ENCODE measurements at places on chromosomes 12 and 14.

- DNase-seq = no peak
Observed at GRCh38 chr14:81582420-81582819, 48.8 kb upstream of the SEL1L start.

DNA sequence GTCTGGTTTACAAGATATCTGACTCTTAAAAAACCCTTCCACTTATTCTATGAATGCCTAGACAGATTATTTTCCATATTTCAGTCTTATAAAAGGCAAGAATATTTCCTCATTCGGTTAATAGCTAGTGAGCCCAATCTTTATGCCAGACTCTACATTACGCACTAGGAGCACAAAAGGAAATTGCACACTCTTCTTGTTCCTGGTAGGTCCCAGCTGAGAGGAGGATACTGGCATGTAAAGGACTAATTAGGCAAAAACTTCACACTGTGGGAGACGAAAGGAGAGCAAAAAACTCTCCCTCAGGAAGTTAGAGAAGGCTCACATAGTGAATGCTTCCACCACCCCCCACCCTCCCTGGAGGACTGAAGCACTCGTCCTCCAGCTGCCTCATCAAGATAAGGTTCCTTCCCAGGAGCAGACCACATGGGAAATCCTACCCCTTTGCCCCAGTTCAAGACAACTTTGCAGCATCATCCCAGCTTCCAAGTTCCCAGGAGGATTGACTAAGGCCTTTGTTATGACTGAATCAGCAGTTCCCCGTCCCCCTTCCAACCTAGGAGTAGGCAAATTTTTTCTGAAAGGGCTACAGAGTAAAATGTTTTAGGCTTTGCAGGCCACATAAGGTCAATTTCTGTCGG, 14.5 kb downstream of the CAPZA3 start:
- no peak for DNase-seq

- peak; percentile 63 for DNase-seq
Observed at GRCh38 chr12:76183459-76184186, 99.1 kb upstream of the NAP1L1 start.

DNA sequence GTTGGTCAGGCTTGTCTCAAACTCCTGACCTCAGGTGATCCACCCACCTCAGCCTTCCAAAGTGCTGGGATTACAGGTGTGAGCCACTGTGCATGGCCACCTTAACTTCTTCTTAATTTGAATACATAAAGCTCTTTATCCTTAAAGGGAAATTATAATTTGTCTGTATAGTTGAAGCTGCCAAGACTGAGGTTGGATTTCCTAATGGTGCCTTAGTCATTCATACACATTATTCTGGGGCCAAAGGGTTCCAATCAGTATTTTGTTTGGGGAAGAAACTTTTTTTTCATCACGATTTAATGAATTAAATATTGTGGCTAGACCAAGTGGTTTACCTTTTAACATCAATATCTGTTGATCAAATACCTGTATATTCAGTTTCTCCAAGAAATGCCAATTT, 135.9 kb downstream of the SYT1 start:
- no peak for DNase-seq

DNA sequence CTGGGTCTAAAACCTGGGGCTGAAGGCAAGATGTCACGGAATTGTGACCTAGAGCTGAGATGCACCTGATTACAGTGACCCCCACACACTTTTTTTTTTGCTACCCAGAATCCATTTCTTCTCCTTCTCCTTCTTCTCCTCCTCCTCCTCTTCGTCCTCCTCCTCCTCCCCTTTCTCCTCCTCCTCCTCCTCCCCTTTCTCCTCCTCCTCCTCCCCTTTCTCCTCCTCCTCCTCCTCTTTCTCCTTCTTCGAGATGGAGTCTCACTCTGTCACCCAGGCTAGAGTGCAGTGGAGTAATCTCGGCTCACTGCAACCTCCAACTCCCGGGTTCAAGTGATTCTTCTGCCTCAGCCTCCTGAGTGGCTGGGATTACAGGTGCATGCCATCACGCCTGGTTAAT, 19.4 kb upstream of the FLVCR2 start:
- DNase-seq = no peak

DNA sequence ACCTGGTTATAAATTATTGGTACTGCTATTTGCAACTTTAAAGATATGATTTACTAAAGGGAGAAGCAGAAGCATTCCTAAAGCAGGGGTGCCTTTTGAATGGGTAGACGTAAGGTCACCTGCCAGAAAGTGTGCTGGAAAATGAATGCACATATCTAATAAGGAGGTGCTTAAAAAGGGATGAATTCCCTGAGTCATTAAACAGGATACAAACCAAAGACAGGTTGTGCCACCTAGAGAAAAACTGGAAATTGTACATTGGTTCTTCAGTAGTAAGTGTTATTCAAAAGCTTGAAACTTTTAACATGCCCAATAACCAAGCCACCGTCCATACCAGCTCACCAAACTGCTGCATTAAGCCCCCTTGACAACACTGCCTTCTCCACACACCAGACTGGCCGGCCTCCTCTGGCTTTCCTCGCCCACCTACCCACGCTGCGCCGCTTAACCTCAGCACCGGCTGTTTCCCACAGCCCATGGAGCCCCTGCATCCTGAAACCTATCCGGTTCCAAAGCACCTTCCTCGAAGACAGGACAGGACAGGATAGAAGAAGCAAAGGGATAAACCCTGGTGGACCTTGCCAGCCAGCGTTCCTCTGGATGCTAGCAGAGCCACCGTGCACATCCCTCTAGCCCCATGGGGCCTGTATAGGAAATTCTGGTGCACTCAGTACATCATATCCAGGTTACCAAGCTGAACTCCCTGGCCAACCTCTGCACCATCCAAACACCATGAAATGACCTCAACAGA, 201.5 kb upstream of the CAND1 start:
- peak; percentile 5 for DNase-seq

DNA sequence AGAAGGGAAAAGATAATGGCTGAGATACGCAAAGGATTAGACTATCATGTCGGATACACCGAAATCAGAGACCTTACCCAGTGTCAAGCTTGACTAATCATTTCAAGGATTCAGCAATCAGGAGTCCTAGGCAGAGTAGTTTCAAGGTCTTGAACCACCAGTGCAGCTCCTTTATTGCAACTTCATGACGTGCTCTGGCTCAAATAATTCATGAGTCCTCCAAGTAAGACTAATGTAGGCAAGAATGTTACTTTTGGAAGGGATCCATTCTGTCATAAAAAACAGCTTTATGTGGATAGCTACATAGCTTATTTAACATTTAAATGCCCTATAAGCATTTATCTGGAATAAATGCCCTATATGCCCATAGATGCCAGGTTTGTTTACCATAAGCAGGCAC, 123.2 kb downstream of the LMO3 start:
- no peak for DNase-seq

DNA sequence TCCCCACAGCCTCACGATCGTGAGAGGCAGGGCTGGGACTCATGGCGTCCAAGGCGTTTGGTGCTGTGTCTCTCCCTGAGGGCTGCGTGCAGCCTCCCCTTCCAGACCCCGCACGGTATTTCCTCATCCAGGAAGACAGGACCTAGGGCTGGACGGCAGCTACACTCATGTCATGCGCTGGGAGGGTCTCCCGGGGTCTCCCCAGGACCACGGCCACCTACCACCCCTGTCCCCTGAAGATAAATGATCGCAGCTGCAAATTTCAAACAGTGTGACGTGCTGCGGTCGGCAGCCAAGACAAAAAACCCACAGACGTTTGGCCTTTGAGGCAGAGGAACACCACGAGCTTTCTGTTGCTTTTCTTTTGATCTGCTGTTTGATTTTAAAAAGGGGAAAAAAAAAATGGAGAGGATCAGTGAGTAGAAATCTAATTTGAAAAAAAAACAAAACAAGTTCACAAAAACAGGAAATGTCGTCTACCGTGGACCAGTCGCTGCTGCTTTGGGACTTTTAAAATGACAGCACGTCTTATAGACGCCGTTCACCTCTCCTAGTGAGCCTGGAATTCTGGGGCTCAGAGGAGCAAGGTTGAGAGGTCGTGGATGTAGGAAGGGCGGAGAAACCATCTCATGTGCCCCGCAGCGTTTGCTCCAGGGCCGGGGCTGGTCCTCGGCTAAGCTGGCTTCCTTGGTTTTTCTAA, 237.6 kb downstream of the SLC41A2 start:
- peak; percentile 69 for DNase-seq

GRCh38 chr14:89673512-89674225, 256.6 kb upstream of the FOXN3 start:
- DNase-seq = no peak

- no peak for DNase-seq
Observed at GRCh38 chr14:42734041-42734440, 1127.4 kb downstream of the LRFN5 start.

- DNase-seq = no peak
Observed at GRCh38 chr14:70827347-70827746, 18.0 kb upstream of the MAP3K9 start.

- no peak for DNase-seq
Observed at GRCh38 chr14:98466807-98467206, 805.2 kb downstream of the BCL11B start.

- DNase-seq = no peak
Observed at GRCh38 chr12:53617700-53618099, 8.5 kb downstream of the ATF7 start.

DNA sequence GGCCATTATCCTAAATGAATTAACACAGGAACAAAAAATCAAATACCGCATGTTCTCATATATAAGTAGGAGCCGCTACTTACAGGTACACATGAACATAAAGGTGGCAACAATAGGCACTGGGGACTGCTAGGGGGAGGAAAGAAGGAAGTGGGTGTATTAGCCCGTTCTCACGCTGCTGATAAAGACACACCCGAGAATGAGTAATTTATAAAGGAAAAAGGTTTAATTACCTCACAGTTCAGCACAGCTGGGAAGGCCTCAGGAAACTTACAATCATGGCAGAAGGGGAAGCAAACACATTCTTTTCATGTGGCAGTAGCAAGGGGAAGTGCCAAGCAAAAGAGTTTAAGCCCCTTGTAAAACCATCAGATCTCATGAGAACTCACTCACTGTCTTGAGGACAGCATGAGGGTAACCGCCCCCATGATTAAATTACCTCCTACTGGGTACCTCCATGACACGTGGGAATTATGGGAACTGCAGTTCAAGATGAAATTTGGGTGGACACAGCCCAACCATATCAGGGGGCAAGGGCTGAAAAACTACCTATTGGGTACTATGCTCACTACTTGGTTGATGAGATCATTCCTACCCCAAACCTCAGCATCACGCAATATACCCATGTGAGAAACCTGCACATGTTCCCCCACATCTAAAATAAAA, 16.4 kb upstream of the MIA2 start:
- DNase-seq = no peak

- DNase-seq = peak; percentile 59
Observed at GRCh38 chr14:34875031-34875922, at the start of gene BAZ1A. TSS of gene BAZ1A (minus strand) at chr14:34875360. CDS start at chr14:34874604, 756 bp downstream.

DNA sequence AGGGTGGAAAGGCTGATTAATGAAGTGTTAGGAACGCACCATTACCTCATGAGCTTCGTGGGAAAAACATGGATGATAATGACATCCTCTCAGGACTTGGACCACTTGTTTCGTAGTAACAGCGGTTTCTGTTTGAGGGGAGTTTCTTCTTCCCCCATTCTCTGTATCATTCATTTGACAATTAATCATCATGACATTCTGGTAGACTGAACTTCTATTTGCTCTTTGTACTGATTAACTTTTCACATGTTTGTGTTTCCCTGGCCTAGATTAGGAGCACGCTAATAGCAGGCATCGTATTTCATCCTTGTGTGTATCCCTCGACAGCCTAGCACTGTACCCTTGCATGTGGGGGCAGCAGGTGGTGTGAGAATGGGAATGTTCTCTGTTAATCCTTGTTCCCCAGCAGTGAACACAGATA, 8.0 kb downstream of the LRRC74A start:
- no peak for DNase-seq

GRCh38 chr12:89574736-89575208, 48.9 kb upstream of the POC1B start:
- no peak for DNase-seq

DNA sequence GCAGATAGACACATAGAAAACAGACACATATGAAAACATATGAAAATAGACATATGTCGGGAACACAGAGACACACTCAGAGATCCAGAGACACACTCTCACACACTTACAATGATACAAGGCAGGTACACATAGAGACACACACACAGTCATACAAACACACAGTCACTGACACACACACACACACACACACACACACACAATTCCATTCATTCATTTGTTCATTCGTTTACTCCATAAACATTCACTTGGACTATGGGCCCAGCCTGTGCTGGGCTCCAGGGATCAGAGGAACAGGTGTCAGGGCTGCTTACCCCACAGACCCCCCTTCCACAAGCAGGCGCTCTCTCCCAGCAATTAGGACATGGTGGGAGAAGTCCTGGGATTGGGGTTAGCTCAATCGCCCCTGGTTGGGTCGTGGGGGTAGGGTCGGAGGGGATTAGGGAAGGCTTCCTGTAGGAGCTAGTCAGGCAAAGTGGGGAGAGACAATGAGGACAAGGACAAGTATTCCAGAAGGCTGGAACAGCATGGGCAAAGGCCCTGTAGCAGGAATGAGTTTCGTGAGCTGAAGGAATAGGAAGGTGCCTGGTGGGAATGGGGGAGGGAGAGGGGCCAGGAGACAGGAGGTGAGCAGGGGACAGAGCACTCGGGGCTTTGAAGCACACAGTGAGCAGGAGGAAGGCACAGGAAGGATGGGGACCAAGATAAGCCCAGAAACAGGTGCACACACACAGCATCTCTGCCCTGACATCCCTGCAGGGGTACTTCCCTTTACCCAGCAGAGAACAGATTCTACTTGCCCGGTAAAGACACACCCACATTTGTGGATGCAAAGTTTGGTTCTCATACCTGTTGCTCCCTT, 6.5 kb downstream of the RASAL1 start:
- DNase-seq = no peak

DNA sequence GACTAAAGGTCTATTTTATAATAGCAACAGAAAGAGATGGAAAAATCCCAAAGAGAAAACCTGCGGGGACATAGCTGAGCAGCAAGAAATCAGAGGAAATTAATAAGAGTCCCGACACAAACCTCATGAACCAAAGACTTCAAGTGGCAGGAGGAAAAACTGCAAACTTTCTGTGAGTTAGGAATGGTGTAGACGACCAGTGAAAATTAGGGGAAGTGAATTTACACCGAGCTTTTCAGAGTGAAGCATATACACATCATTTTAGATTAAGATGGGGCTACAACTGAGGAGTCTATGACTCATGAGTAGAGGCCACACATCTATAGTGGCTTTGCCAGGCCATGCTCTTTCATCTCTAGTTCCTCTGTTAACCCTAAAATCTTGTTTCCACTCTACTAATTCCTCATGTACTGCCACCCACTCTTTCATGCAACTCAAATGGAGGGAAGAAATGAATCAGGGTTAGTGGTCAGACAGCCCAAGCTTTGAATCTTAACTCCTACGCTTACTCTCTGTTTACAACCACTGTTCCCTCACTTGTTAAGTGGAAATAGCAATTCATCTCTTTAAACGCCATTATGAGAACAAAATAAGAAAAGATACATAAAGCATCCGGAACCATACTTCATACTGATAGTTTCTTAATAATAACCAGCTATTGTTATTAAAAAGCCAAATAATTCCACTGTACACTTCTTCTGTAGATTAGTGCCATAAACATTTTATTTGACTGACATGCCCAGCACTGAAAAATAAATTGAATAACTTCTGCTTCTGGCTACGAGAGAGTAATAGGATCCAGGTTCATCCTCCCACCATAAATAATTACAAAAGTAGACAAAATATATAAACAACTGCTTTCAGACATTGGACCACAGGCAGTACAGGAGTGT, 219.3 kb downstream of the RMST start:
- DNase-seq = no peak

GRCh38 chr12:4284306-4284705, 10.7 kb downstream of the CCND2 start:
- DNase-seq = no peak
